NCI-H1092 treated with DMSO at 0.1 percent for 48 hours (cell line): ENCODE measurements at places on chromosomes 12 and 14.
A peak's percentile ranks its signal among the peaks of the same experiment; 100 is the strongest.

DNA sequence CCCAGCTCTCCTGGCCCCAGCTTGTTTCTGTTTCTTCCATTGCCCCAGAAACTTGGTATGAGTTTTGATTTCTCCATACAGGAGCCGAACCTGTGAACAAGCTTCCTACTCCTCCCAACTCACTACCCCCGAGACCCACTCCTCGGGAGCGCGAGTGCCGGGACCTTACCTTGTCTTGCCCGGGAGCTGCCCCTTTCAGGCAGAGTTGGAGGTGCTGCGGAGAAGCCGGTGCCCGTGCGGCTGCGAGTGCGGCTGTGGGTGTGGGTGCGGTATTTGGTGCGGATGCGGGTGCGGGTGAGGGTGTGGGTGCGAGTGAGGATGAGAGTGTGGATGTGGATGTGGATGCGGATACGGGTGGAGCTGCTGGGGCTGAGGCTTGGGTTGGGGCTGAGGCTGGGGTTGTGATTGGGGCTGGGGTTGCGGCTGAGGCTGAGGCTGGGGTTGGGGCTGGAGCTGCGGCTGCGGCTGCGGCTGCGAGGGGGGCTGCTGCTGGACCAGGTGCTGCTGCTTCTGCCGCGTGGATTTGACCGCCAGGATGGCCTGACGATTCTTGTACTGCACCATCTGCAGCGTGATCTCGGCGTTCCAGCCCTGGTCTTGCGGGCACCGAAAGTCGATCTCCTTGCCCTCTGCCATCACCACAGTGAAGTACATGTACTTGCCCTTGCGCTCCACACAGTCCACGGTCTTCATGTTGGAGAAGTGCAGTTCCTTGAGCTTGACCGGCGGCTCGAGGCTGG lies 1.1 kb downstream of the PHLDA1 start:
- DNase-seq, result peak; percentile 55

GRCh38 chr14:54976316-54976715 lies 50.6 kb downstream of the WDHD1 start:
- no peak for DNase-seq

GRCh38 chr12:116159175-116159574 lies 118.3 kb downstream of the MED13L start:
- DNase-seq, result peak; percentile 2

DNA sequence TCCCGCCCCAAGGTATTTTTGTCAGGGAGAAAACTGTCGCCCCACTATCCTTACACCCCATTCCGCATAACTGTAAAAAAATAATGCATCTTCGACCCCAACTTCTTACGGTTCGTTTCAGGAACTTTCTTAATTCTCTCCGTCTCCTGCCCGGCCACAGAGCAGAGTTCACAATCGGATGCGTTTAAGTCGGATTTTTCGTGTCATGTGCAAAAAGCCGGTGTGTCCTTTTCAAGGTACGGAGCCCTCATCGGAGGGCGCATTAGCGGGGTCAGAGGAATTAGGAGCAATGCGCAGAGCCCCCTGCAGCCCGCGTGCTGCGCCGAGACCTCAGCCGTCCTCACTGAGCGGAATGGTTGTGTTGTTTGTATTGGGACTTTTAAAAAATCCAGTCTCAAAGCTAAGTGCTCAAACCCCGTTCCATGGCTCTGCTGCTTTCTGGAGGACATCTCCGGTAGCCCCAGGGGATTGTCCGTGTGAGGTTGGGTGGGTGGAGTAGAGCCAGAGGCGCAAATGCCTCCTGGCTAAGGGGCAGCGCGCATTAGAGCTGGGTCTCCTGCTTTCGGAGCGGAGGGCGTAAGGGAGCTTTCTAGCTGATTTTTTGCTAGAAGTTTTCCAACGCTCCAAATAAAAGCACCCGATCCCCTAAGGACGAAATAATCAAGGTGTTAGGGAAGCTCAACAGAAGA lies 3.9 kb upstream of the GSC start:
- no peak for DNase-seq

DNA sequence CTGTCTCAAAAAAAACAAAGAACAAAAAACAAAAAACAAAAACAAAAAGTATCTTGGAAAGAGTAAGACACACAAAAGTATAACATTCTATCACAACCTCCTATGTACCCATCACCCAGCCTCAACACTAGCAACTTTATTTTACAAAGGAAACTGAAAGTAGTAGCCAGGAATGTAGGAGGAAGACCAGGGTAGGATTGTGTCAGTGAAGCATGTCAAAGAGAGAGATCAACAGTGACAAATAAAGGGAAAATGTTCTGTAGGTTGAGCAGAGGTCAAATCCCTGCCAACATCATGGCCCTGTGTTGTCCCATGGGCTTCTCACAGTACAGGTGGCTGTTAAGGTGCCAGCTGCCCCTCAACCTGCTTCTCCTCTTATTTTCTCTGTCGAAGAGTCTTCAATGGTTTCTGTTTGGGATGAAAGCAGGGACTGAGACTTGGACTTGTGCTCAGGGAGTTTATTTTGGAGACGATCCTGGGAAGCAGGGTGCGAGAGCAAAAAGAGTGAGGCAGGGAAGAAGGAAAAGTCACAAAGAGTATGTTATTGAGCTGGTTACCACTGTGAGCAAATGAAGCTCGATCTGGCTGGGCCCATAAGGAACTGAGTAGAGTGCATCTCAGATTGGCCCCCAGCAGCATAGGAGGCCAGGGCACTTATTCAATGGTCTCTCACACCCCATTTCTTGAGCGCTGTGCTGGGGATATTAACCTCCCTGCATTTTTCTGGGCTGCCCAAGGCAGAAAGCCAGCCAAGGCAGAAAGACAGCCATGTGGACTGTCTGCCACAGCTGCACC lies 29.4 kb upstream of the CTDSP2 start:
- DNase-seq, result no peak

DNA sequence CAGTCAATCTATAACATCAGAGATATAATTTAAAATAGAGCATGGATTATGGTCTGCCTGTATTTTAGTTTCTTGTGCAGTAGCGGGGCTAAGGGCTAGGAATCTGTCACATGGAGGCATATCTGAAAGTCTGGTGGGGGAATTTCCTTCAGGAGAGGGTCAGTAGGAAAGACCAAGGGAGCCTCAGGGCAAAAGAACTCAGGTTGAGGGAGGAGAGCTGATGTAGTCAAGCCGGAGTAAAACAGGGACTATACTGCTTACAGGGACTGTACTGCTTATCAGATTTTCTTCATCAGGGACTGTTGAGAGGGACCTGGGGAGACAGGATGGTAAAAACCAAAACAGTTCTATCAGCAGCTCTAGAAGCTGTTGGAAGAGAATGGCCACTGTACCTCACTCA lies 82.0 kb upstream of the CPM start:
- DNase-seq, result no peak

- no peak for DNase-seq
Measured at GRCh38 chr12:124963211-124963610, 25.7 kb downstream of the DHX37 start.

DNA sequence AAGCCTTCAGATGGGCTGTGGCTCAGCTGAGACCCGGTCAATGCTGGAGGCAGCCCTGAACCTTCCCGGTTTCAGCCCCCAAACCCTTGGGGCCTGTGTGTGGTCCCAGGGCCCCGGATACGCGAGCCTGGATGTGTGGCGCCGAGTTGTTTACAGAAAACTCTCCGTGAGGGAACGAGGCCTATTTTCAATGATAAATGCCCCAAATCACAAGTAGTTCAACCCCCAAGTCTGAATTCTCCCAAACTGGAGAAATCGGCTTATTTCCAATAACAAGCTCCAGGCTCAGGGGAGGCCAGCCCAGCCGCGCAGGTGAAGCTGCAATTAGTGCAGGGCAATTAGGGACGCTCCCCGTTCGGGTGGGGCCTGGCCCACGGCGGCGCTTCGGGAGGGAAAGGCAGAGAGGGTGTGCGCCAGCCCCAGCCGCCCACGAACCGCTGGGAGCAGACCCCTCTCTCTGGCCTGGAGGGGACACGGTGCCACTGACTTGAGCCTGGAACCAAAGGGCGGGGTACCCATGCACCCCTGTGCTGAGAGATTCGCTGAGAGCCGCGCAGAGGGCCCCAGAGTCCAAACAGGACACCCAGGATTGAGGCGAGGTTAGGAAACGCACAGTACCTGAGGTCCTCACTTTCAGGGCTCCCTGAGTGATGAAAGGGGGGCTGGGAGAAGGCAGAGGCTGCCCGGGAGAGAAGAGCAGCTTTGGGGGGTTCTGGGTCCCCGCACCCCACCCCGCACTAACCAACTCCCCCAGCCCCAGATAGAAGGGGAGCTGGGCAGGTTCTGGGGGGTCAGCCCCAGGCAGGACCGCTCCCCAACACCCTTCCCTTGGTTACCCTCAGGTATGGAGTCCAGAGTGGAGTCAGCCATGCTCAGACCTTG lies 14.2 kb upstream of the ANKRD9 start:
- DNase-seq, result no peak

DNA sequence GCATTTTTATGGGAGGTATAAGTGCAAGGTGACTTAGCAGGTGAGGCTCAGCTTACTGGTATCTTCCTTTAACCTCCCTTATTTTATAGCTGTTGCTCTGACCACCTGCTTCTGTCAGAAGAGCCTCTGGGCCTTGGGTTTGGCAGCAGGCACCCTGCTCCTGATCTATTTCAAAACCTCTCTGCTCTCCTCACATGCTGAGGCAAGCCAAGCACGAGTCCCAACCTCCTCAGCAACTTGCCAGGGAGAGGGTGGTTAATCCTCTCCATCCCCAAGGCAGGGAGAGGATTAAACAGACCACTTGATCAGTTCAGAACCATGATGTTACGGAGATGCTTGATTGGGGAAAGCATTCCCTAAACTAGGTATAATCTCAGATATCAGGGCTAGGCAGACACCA lies 5.4 kb downstream of the PLEKHH1 start:
- DNase-seq, result no peak

DNA sequence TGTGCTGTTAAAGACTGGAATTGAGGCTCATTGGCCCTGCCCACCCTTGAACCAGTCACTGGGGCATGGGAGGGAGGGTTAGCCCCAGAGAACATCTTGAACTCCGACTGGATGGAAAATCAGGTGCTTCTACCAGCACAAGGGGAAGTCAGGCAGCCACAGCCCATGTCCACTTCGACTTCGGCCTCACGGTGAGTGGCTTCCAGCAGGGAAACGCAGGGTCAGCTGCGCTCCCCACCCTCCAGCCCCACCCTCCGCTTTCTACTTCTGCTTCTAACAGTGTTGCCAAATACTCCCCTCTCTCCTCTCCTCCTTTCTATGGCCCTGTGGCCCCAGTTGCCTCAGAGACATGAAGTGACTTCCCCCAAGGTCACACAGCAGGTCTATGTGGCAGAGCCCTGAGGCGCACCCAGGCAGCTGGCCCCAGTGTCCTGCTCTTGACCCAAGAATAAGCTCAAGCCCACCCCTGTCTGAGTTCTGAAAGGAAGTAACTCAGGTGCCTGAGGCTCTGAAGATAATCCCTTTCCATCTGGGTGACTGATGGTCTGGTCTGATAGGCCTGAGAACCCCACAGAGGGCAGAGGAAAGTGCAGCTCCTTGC lies 11.9 kb upstream of the SH2B3 start:
- DNase-seq, result no peak

GRCh38 chr12:31265722-31266121 lies 60.2 kb downstream of the SINHCAF start:
- DNase-seq, result no peak

- DNase-seq, result no peak
Measured at GRCh38 chr14:91394105-91395081, 23.2 kb downstream of the CCDC88C start.

- DNase-seq, result no peak
Measured at GRCh38 chr14:30651937-30652336, 29.8 kb downstream of the SCFD1 start.

GRCh38 chr12:86134561-86134960 lies 121.6 kb downstream of the MGAT4C start:
- DNase-seq, result no peak

- no peak for DNase-seq
Measured at GRCh38 chr12:102093319-102093718, 26.6 kb downstream of the NUP37 start.

GRCh38 chr14:22176957-22177356 lies 412.1 kb downstream of the DAD1 start:
- DNase-seq, result no peak

DNA sequence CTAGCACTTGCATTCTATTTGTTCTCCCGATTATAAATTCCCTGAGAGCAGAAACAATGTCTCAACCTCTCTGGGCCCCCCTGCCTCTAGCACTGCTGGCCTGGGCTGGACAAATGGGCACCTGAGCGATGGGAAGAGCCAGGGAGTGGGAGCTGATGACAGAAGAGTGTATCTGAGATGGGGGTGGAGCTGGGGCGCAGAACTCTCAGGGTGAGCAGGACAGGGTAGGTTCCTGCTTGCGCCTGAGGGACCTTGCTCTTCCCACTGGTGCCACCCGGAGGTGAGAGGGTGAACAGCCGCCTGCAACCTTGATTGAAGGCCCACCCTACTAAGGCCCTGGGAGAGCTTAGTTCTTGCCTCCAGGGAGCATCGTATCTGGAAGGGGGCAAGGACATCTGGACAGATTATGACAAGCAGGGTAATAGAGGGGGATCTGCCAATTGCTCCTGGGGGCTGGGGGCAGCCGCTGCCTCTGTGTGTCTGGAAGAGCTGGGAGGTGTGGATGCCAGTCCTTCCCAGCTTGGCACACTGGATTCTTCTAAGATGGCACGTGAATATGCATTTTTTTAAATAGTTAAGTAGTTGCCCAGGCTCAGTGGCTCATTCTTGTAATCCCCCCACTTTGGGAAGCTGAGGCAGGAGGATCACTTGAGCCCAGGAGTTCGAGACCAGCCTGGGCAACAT lies 43.0 kb upstream of the TSPAN9 start:
- peak; percentile 46 for DNase-seq

DNA sequence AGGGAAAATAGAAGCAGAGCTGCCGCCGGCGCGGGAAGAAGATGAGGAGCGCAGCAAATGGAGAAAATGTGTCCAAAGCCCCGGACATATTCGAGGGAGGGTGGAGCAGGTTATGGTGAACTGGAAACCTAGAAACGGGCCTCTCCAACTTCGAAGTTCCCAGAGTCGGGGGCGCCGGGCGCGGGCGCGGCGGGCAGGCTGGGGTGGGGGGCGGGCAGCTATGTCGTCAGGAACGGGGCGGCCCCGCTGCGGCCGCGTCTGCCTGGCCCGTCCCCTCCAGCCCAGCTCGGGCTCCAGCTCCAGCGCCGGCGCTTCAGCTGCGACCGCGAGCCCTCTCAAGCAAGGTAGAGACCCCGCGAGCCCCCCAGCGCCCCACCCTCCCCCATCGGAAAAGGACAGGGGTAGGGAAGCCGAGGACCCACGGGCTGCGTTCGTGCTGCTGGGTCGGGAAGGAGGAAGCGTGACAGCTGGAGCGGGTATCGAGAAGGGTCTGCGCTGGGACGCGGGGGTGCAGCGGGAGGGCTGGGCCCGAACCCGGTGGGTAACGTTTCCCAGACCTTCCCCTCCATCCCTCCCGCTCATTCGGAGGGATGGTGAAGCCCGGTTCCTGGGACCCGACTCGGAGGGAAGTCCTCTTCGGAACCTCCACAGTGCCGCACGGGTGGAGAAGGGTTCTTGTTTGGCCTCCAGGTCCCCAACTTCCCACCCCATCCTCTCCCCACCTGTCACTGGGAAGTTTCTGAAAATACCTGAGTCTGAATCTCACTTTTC lies 1.0 kb downstream of the DGKA start:
- no peak for DNase-seq
